ENCODE measurements at places on chromosomes 2 and 18.

DNA sequence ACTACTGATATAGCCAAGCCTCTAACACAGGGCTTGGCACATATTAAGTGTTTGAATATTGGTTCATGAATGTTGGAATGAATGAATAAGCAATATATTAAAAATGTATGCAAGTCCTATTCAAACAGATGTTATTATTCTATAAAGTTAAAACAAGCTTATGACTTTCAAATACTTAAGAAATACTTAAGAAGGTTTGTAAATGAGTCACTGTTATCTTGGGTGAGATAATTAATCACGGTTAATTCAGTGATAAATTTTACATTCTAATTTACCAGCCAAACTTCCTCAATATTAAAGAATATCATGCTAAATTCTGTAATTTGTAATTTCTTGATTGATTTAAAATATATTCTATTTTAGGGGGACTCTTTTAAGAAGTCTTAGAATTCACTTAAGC is 74.8 kb downstream of the RBMS1 start:
- DNase-seq: no peak

DNA sequence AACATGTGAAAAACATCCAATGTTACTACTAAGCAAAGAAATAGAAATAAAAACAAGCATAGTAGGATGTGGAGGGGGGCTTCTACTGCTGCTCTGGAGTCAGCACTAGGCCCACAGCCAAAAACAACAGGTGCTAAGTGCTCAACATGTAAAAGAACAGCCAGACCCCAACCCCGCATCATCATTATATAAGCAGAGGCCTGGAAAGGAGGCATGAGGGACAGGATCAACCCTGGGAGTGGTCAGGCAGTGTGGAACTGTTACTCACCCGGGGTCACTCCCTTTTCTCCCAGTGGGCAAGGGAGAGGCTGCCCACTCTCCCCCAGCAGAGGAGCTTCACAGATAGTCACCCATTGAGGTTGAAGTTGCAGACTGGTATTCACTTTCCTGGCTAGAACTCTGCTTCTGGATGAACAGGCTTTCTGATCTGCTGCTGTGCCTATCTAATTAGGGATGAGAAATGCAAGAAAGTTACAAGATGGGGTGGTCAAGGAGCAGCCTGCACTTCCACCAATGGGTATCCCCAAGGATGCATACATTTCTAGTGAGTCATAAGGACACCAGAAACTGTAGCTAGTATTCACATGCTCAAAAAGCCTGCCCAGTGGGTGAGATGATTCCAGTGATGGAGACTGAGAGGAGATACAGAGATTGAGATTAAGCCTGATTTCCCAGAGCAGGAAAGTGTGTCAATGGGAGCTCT is 480.1 kb upstream of the TCF4 start:
- DNase-seq: no peak

DNA sequence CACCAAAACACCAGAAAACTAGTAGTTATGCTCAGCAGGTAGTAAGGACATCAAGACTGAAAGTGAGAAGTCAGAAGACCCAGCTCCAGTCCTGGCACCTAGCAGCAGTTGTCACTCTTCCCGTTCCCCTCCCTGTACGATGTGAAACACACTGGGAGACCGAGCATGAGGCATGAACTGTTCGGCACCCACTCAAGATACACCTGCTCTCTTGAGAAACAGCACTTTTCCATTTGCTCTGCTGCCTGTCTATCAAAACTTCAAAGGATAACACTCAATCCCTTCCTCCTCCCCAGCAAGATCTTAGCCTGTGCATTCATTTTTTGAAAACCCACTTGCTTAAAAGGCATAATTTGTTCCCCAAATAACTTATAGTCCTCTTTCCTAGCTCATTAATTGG is 123.9 kb downstream of the PLEKHM3 start:
- DNase-seq: no peak

- DNase-seq: no peak
These were observed 868 bp downstream of the CGREF1 start for GRCh38 chr2:27117995-27118524.

GRCh38 chr2:150587547-150588505 is 100.4 kb upstream of the RND3 start:
- DNase-seq: no peak

DNA sequence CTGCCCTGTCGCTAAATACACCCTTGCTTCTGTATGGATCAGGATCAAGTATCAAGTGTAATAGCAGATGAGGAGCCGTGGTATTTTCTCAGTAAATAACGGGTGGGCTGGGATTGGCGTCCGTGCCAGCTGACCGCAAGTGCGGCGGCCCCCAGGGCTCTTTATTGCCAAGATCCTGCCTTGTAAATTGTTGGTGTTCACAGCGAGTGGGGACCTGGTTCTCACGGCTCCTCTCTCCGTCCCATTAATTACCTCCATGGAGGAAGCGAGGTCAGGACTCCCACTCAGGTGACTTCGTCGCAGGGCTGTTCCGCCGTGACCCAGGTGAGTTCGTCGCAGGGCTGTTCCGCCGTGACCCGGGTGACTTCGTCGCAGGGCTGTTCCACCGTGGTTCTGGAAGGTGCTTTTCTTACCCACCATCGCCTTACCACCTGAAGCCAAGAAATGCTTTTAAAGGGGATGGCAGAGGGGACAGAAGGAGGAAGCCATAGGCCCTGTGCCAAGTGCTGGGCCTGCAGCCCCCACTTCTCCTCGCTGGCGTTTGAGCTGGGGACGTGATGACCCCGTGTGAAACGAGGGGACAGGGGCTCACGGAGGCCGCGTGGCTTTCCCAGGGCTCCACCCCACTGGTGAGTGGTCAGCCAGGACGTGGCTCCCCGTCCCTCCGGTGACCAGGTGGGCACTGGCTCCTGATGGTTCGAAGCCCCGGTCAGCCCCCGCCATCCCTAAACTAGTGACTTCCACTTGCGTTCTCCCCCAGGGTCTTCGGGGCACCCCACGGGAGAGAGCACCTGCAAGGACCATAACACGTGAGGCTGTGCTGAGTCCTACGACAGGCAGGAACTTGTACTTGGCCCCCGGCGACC is 118.4 kb downstream of the TWIST2 start:
- no peak for DNase-seq

DNA sequence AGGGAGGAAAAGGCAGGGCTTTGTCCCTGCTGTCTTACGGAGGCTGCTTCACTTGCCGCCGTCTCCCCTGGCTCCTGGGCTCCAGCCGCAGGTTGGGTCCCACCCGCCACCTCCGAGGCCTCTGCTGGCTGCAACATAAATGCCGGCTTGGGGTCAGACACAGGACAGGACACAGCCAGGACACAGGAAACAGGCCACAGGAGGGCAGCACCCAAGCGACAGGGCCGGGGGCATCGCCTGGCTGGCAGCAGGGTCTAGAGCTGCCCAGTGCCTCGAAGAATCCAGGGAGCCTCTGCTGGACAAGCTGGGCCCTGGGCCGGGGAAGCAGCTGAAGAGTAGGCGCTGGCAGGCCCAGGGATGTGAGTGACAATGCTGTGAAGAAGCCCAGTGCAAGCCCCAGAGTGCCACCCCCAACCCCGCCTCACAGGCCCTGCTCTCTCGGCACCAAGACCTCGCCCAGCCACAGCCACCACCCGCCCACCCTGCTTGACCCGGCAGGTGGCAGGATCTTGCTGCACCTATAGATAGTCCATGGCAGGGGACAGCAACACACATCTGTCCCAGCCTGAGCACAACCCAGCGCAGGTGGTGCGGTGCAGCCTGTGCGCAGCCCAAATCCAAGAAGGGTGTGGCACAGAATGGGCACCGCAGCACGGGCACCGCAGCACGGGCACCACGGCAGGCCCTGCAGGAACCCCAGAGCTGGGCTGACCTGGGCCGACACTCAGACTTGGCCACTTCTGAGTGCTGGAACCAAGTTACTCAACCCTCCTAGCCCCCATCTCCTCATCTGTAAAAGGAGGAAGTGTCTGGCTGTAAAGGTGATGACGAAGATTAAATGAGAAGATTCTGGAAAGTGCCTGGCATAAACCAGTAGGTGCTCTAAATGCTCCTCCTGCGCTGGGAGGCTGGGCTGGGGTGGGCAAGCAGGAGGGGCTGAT is 55.6 kb downstream of the BIN1 start:
- DNase-seq: no peak

DNA sequence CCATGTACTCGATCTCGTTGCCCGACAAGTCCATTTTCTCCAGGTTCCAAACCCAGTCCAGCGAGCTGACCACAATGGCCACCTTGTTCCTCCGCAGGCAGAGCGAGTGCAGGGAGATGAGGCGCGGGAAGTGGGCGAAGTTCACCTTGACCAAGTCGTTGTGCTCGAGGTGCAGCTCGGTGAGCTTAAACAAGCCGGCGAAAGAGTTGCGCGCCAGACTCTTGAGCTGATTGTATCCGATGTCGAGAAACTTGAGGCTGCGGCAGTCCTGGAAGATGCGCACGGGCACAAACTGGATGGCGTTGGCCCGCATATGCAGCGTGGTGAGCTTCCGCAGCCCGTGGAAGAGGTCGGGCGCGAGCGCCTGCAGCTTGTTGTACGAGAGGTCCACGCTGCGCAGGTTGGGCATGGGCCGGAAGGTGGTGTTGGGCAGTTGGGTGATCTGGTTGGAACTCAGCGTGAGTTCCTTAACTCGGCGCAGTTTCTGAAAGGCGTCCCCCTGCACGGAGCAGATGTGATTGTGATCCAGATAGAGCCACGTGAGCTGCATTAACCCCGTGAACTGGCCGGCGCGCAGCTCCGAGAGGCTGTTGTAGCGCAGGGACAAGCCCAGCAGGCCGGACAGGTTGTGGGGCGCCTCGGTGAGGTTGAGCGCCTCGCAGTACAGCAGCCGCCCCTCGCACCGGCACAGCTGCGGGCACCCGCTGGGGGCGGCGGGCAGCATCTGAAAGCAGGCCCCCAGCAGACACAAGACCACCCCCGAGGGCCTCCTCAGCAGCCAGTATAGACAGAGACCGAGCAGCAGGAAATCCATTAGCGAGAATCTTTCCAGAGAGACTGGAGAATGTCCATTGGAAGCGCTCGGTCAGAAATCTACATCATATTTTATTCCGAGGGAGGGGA is 1.3 kb downstream of the LRRTM1 start:
- no peak for DNase-seq

DNA sequence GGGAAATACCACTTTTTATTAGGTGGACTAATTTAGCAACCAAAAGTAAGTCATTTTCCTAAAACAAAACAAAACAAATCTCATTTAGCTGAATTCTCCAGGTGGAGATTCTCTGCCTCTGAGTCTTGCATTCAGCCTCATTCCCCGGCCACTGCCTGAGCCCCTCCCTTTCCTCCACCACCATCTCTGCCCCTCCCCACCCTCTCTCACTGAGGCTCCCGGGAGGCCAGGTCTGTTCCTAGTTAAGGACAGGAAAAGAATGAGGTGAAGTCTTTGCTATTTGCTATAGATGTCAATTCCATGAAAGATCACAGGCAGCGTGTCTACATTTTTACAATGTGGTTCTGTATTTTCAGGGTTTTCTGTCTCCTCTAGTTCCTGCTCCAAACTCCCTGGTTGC is 83.0 kb upstream of the SOX11 start:
- no peak for DNase-seq

DNA sequence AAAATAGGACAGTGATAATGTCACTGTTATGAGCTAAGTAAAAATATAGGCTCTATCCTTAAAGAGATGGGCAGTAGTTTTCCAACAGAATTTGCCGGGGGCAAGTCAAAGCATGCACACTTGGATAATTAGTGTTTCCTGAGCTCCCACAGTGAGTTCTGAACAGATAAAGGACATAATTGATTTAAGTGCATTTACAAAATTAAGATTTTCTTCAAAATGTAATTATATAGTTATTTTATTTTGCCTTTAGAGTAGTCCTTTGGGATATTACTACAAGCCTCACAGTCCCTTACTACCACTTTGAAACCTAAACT is 107.6 kb downstream of the RAPGEF4 start:
- no peak for DNase-seq

- DNase-seq: no peak
These were observed 58.9 kb downstream of the NDUFA10 start for GRCh38 chr2:239966029-239966852.

DNA sequence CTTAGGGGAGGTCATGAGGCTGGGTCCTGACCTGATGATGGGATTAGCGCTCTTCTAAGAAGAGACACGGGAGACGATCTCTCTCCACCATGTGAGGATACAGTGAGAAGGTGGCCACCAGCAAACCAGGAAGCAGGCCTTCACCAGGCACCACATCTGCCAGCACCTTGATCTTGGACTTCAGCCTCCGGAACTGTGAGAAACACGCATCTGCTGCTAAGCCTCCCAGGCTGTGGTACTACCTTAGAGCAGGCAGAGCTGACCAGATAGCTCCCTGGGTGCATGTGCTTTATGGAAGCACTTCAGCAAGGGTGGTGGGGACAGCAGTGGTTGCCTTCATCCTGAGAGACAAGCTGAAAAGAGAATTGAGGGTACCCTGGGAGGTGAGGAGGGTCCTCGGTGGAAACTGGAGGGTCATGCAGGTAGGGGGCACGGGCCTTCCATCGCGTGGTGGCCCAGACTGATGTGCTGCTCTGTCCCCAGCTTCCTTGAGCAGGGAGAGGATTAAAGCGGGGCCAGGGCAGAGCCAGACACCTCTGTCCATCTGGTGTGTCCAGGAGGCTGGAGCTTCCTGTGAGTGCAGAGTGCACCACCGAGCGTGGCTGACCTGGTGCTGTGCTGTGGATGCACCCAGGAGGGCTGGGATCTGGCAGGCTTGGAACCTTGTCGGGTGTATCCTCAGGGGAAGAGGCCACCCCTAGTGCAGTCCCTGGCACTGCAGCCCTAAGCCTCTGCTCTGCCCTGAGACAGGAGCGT is 42.9 kb upstream of the HS6ST1 start:
- no peak for DNase-seq

- DNase-seq: peak; percentile 76
These were observed 63.3 kb downstream of the BOD1L2 start for GRCh38 chr18:57210107-57210715.

DNA sequence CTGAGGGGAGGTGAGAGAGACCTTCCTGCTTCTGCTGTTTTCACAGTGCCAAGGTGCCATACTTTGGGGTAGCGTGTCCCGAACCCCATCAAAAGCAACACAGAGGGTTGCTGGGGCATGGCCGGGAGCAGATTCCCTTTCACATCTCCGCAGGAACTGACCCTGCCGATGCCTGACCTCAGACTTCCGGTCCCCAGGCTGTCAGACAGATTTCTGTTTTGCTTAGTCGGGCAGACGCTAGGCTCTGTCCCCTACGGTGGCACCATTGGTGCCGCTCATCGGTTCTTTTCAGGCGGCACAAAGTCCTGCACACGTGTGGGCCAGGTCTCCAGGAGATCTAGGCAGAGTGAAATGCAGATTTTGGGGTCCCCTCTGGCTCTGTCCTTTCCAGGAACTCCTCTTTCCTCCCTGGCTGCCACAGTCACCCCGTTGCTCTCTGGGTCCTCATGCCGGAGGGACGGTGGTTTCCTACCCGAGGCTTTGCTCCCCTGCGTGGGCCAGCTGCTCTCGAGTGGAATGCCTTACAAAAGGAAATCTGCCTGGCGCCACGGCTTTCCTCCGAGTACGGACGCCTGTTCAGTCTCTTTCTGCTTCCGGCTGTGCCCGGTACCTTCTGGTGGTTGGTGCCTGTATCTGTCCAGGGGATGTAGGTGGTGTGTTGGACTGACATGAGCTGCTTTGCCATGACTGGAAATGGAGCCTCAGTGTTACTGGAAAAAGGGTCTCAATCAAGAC is 39.3 kb downstream of the RTP5 start:
- DNase-seq: no peak

DNA sequence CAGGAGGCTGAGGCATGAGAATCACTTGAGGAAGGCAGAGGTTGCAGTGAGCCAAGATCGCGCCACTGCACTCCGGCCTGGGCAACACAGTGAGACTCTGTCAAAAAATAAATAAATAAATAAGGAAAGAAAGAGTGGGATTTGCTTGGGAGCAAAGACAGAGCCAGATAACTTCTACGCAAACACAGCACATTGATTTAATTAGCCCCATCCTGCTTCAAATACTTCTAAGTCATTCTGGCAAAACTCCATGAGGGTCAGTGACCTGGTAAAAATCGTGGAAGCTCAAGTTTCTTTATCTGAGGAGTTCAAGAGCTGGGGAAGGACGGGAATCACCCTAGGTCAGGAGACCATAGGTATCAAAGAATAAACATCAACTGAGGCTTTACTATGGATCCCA is 70.6 kb upstream of the TCF7L1 start:
- no peak for DNase-seq
